ENCODE measurements at places on chromosomes 5 and 9. TPM values are rescaled to one million over a fixed set of nuclear protein-coding genes. Genes with fewer than 3 reads are reported as not detected.
A peak's percentile ranks its signal among the peaks of the same experiment; 100 is the strongest.

DNA sequence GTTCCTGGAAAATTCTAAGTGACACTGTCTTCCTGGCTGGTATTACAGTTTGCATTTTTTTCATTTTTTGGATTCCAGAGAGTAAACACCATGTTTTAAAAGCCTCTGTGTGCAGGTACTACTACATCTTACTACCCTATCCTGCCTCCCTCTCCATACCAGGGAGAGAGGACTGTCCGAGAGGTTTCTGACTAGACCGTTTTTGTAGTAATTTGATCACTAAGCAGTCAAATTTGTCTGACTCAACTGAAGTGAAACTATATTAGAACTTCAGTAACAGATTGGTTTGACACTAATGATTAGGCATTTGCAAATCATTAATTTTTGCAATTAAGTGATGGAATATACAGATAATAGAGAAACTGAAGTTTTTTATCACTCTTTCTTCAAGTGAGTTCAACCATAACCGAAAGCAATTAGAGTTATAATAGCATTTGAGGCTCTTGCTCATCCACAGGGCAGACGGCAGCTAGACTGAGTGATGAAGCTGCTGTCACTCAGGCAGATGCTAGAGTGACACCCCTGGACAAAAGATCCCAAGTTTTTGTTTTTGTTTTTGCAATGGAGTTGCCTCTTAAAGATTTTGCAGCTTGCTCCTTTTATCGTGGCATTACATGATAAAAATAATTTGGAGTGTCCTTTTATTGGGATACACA, 44.3 kb downstream of the SMARCA2 start:
- no peak for DNase-seq

DNA sequence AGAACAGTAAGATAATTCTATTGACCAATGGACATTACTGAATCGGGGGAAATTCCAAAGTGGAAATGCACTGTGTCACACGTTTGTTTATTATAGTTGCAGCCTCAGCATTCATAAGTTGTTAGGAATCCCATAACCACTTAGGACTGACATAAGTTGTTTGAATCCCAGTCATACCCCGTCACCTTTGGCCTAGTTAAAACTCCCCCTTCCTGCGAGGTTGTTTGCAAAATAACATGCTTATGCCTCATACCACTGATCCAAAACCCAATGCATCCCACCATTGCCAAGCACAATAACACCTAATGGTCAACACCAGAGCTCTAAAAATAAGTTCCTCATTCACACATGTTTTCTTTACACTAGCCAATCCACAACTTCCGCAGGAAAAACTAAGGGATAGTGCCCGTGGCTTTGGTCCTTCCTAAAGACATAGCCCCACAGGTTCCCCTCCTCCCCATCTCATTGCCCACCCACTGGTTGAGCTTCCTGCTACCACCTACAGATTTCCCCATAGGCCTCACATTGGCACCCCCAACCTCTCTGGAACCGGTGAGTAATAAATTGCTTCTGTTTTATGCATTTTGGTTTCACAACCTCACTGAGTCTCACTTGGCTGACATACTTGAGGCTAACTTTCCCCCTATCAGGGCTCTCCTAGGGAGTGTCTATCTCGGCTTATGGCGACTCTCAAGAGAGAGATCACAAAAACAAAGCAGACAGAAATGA, 42.3 kb upstream of the MUSK start:
- DNase-seq, result peak; percentile 48

DNA sequence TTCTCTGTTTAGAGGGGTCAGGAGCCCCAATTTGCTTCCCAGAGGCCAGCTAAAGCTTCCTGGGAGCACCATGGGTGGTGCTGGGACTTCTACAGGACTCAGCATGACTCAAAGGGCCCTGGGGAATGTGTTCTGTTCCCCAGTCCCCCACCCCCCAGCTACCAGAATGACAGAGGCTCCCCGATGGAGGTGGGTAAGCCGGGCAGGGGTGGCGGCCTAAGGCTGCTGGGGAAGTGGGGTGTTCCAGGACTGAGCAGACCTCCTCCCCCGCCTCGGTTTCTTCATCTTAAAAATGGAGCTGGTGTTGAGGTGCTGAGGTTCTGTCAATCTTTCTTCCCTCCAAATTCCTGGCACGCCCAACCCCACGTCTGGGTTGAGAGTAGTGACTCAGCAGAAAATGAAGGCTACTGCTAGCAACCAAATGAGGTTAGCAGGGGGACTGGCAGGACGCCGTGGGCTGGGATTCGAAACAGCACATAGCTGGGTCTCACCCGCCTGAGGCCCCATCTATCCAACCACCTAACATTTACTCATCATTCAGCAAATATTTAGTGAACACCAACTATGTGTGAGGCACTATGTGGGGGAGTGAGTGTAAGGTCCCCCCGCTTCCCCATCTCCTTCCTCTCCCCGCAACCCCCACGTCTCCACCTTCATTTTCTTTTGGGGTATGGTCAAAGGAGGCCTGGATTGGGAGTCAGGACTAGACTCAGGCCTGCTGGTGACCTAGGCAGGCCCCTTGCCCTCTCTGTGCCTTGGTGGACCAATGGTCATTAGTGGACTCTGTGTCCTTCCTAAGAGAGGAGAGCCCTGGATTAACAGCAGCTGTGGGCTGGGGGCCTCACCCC, 50.2 kb downstream of the C9orf50 start:
- DNase-seq, result peak; percentile 62

DNA sequence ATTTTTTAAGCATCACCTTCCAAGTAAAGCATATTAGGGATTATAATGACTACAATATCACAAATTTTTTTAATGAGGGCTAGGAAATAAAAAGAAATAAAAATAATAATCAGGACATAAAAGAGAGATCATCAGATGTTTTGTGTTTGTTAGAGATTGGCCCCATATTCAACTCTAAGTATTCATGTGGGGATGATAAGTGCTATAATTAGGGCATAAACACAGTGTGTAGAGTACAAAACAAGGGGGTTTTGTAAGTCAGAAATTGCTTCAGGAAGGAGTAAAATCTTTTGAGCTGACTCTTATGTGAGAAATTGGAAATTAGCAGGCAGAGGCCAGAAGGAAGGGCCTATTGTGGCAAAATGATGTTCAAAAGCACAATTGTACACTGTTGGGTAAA, 127.3 kb downstream of the STARD4 start:
- DNase-seq, result no peak

GRCh38 chr5:83323557-83324180, 147.9 kb upstream of the VCAN start:
- no peak for DNase-seq

PLCXD3 gene
- not detected for total RNA-seq

HSD17B3 gene
- not detected for total RNA-seq

DNA sequence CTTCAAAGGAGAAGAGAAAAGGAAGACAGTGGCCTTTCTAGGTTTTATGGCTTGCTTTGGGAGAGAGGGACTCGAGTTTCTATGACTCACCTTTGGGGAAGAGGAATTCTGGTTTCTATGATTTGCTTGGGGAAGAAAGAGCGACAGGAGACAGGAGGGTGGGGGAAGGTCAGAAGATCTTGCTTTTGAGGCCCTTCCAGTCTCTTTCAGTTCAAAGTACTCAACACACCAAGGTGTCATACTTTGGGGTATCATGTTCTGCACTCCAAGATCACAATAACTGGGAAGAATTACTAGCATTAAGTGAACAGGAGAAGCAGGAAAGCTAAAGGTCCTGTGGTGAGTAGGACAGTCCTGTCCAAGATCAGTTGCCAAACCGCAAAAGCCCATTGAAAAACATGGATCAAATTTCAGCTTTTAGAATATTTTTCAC, 324.5 kb downstream of the ARHGEF28 start:
- no peak for DNase-seq

- no peak for DNase-seq
These were observed 231.3 kb downstream of the SEMA5A start for GRCh38 chr5:9314558-9314957.

Data from activated CD4-positive, alpha-beta memory T cell treated with anti-CD3 and anti-CD28 coated beads for 36 hours (primary cell).